T-helper 17 cell (primary cell): ENCODE measurements at places on chromosomes 1 and 21.

DNA sequence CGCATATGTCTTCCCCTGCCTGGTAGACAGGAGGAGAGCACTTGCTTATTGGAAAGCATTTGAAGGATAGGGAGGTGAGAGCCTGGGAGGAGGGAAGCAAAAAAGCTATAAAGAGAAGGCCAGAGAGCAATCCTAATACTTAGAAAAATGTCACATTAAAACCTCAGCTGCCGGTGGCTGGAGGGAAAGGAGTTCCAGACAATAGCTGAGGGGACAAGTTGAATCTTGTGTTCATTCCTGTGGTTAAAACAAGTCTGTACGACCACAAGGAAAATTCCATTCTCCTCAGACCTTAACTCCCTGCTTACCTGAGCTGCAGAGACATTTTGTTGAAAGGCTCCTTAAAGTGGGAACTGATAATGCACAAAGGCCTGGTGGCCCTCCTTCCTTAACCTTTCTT, 218.8 kb upstream of the CAMK1G start:
- DNase-seq = no peak
- H3K27ac ChIP-seq = no peak overlapping the region
- H3K27me3 ChIP-seq = peaks cover 60% of the 10 kb centered on the region
- H3K4me1 ChIP-seq = no peaks in the 10 kb centered on the region
- no peaks in the 10 kb centered on the region for H3K36me3 ChIP-seq

- peaks cover 60% of the 10 kb centered on the region for H3K27me3 ChIP-seq
- H3K4me1 ChIP-seq = peaks cover 2% of the 10 kb centered on the region
- DNase-seq = no peak
Measured at GRCh38 chr1:208061632-208062031, 150.7 kb upstream of the CD34 start.

DNA sequence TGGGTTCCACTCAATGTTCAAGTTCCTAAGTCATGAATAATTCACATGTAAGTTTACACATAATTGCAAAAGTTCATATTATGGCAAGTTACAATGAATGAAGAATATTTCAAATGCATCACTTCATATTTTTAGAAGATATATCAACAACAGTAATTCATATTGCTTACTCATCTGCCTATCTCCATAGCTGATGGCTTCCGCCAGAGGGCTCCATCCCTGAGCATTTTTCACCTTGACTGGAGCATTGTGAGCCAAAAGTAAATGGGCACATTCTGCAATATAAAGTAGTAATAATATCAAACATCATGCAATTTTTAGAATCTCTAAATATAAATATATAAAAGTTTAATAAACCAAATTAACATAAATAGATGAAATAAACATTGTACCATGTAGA, 29.8 kb downstream of the ANKRD13C start:
- H3K36me3 ChIP-seq = peaks cover under 1% of the 10 kb centered on the region
- no peak for DNase-seq
- H3K27ac ChIP-seq = no peak overlapping the region
- H3K4me3 ChIP-seq = no peak overlapping the region
- no peaks in the 10 kb centered on the region for H3K27me3 ChIP-seq

GRCh38 chr1:177145106-177146070, 19.1 kb downstream of the ASTN1 start:
- H3K27ac ChIP-seq = no peak overlapping the region
- no peak for DNase-seq
- no peaks in the 10 kb centered on the region for H3K27me3 ChIP-seq
- H3K36me3 ChIP-seq = no peaks in the 10 kb centered on the region
- H3K4me1 ChIP-seq = no peaks in the 10 kb centered on the region

DNA sequence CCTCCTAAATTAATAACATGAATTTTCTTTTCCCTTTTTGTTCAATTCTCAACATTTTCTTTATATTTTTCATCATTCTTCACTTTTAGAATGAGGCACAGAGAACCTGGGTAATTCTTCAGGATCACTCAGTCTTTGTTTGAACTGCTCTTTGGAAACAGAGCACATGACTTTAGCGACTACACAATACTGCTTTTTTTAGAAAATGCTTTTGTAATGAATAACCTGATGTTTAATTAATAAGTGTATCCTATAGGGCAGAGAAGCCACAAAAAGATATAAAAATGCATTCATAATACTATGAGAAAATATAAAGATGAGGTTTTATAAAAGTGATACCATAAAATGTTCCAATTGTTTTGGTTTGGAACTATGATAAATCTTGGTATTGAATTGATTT, 77.8 kb downstream of the LRRC7 start:
- H3K27me3 ChIP-seq = no peaks in the 10 kb centered on the region
- H3K27ac ChIP-seq = no peak overlapping the region
- no peak for DNase-seq

- H3K4me3 ChIP-seq = no peak overlapping the region
- no peaks in the 10 kb centered on the region for H3K36me3 ChIP-seq
- no peak for DNase-seq
- no peak overlapping the region for H3K27ac ChIP-seq
- peaks cover 2% of the 10 kb centered on the region for H3K4me1 ChIP-seq
- H3K27me3 ChIP-seq = no peaks in the 10 kb centered on the region
Measured at GRCh38 chr1:150060260-150060659, 7.3 kb upstream of the VPS45 start.

DNA sequence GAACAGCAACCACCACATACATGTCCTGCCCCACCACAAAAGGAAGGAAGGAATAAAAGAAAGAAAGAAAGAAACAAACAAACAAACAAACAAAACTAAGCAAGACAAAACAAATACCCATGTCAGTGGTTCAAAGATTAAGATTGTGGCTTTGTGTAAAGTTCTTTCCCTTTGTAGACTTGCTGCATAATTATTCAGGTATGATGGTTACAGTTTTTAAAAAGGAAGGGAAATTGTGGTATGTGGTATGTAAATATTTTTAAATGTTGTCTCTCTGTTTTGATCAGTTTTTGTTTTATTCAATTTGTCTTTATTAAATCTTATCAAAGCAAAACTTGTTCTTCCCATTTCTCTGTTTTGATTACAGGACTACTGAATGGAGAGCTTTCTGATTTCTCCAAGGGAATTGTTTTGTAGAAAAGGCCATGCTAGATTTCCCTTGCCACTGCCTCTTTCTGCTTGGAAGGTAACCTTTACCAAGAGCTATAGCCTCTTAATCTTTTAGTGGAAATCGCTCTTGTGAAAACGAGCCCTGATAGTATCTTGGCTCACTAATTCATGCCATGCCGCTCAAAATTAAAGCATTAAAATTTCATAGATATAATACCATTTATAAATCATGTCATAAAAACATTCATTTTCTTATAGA, 290.3 kb upstream of the ST6GALNAC5 start:
- DNase-seq = no peak
- peaks cover 5% of the 10 kb centered on the region for H3K27me3 ChIP-seq
- no peak overlapping the region for H3K27ac ChIP-seq
- H3K4me1 ChIP-seq = no peaks in the 10 kb centered on the region
- H3K4me3 ChIP-seq = no peak overlapping the region
- H3K36me3 ChIP-seq = no peaks in the 10 kb centered on the region

GRCh38 chr1:196538473-196538872, 69.8 kb downstream of the KCNT2 start:
- H3K27me3 ChIP-seq = no peaks in the 10 kb centered on the region
- DNase-seq = no peak
- H3K4me3 ChIP-seq = no peak overlapping the region

DNA sequence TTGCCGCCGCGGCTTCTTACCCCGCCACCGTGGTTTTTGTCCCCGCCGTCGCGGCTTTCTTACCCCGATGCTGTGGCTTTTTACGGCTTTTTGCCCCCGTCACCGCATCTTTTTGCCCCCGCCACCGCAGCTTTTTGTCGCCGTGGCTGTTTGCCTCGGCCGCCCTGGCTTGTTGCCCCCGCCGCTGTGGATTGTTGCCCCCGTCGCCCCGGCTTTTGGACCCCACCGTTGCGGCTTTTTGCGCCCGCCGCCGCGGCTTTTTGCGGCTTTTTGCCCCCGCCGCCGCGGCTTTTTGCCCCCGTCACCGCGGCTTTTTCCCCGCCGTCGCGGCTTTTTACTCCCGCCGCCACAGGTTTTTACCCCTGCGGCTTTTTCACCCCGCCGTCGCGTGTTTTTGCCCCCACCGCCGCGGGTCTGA, 3934.3 kb downstream of the SRGAP2C start:
- H3K4me3 ChIP-seq = no peak overlapping the region
- no peaks in the 10 kb centered on the region for H3K36me3 ChIP-seq
- H3K27me3 ChIP-seq = no peaks in the 10 kb centered on the region

DNA sequence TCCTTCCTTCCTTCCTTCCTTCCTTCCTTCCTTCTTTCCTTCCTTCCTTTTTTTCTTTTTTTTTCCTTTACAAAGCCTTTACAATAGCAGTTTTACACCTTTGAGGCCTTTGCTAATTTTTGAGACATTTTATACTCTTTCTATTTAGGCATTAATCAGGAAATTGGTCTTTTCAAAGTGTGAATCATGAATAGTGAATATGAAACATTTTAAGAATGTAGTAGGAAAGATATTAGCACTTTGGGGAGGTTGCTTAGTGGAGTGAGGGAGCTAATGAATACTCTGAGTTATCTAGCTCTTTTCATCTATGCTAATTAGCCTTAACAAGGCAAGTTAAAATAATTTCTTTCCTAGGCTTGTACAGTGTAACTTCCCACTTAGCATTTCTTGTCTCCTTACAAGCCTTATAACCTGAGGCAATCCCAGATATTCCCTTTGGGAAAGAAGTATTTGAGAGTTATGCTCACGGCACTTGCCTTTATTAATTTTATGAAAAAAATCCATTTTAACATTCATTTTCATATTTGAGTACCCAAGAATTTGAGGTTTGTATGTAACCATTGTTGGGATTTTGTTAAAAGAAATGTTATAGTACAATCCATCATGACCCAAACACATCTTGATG, 122.6 kb downstream of the NTNG1 start:
- no peak for DNase-seq
- H3K27me3 ChIP-seq = no peaks in the 10 kb centered on the region
